ENCODE measurements at places on chromosomes 4 and X.
A peak's percentile ranks its signal among the peaks of the same experiment; 100 is the strongest.

- DNase-seq, result no peak
These were observed 14.7 kb downstream of the CNOT6L start for GRCh38 chr4:77804471-77804870.

- DNase-seq, result no peak
These were observed 128.2 kb downstream of the CPEB2 start for GRCh38 chr4:15130441-15130840.

DNA sequence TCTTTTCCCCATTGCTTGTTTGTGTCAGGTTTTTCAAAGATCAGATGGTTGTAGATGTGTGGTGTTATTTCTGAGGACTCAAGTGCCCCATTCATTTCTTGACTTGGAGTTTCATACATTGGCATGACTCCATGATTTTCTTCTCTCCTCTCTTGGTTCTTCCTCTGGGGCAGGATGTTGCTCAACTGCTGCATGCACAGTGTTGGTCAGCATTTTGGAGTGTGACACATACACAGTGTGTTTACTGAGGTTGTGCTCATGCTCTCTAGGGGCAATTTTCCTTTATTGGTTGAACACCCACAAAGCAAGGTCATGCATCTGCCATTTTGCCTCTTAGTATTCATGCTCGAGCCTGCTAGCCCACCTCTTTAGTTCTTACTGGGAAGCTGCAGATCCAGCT lies 1993.8 kb downstream of the ARAP2 start:
- DNase-seq, result no peak

DNA sequence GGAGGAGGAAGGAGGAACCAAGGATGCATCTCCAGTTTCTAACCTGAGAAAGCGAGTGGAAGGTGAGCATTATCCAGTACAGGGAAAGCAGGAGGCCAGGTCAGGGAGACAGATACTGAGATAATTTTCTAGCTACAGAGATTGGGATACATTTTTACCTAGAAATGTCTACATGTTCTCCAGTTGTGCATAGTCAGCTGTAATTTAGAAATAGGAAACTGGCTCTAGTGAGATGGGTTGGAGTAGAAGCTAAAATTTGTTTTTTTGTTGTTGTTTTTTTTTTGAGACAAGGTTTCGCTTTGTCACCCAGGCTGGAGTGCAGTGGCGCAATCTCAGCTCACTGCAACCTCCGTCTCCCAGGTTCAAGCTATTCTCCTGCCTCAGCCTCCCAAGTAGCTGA lies 71.3 kb downstream of the FNIP2 start:
- no peak for DNase-seq

- no peak for DNase-seq
These were observed 113.0 kb downstream of the DHRSX start for GRCh38 chrX:2387614-2388239.

DNA sequence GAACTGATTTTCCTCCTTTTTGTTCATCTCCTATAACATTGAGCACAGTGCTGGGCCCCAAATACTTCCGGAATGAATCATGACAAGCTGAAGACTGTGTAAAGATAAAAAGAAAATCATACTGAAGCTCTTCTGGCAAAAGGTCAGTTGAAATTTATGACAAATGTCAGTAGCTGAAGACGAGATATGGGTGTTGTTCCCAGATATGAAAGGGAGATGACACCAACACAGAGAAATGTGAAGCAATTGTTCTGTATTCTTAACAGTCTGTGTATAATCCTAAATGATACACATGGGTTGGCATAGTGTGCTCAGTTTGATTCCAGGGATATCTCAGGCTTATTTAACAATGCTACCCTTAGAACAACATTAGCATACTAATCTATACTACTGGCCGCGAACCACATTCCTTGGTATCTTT lies 170.5 kb upstream of the PITX2 start:
- no peak for DNase-seq

DNA sequence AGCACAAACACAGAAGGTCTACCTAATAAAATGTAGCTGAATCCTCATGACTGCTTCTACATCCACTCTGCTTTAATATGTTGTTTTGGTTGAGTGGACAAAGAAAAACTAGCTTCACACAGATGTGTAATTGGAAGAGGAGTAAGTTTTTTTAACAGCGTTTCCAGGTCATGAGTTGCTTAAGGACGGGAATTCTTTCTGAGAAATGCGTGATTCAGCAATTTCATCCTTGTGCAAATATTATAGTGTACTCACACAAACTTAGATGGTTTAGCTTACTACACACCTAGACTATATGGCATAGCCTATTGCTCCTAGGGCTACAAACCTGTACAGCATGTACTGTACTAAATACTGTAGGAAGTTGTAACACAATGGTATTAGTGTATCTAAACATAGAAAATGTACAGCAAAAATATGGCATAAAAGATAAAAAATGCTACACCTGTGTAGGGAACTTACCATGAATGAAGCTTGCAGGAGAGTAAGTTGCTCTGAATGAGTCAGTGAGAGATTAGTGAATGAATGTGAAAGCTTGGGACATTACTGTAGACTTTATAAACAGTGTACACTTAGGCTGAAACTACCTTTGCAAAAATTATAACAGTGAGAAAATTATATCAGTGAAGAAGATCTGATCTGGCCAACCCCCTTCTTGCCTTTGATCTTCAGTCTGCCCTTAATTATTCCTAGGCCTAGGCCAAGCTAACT lies 70.8 kb upstream of the IL15 start:
- no peak for DNase-seq

GRCh38 chr4:182242787-182243186 lies 415 bp upstream of the TENM3 start:
- no peak for DNase-seq

DNA sequence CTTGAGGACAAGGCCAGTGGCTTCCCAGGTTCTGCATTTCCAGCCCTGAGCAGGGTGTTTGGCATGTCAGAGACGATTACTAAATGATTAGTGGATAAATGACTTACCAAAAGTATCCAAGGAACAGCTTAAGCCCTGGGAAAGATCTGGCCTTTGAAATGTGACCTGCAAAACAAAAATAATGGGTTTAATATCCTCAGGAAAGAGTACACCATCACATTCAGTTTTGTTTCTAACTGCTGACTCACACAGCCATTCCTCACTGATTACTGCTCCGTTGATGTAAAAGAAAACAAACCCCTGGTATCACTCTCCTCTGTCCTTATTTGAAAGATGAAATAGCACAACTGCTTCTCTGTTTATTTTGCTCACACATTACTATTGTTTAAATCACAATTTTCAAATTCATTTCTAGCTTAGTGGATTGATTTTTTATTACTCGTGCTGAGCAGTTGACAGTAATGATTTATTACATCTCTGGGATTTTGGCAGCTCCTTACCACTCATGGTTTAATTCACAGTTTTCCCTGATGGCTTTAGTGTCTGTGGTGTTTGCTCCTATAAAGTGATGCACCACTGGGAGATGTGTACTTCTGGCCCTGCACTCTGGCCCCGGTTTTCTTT lies 117.0 kb downstream of the CBLL2 start:
- no peak for DNase-seq

- DNase-seq, result peak; percentile 72
These were observed 86.3 kb downstream of the EGF start for GRCh38 chr4:109998867-109999584.

GRCh38 chr4:176383273-176384077 lies 63.7 kb downstream of the SPCS3 start:
- no peak for DNase-seq

GRCh38 chr4:26088433-26088928 lies 174.5 kb downstream of the SMIM20 start:
- peak; percentile 60 for DNase-seq

- no peak for DNase-seq
These were observed 67.0 kb downstream of the CLCN4 start for GRCh38 chrX:10223781-10224180.

DNA sequence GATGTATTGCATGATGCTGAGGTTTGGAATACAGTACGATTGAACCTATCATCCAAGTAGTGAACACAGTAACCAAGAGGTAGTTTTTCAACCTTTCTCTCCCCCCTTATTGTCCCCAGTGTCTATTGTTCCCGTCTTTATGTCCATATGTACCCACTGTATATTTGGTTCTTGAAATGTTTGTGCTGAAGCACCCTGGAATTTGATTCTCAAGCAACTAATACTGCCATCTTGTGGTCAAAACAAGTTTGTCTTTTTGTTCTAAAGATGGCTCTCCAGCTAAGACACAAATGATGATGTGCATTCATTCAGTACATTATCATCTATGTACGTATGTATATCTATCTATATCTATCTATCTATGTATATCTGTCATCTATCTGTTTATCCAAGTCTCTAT lies 33.5 kb upstream of the DCX start:
- DNase-seq, result peak; percentile 54
